ENCODE measurements at places on chromosomes 4 and X.

- DNase-seq: no peak
Measured at GRCh38 chr4:98345838-98346237, 84.7 kb downstream of the RAP1GDS1 start.

DNA sequence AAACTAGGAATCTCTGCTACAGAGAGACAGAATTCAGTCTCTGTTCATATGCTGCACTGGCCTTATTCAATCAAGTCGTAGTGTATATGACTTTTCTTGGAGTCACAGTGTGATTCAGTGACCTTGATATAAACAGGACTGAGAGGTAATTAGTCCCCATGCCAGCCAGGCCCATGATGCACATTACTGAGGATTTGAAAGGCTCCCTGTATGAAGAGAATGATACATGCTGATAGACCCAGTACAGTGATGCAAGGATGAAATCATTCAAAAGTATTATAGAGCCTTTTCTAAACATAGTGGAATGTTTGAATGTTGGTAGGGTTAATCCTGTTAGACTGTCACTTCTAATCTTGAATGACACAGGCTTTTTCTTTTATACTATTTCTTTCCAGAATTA lies 34.1 kb downstream of the ANXA3 start:
- DNase-seq: no peak

DNA sequence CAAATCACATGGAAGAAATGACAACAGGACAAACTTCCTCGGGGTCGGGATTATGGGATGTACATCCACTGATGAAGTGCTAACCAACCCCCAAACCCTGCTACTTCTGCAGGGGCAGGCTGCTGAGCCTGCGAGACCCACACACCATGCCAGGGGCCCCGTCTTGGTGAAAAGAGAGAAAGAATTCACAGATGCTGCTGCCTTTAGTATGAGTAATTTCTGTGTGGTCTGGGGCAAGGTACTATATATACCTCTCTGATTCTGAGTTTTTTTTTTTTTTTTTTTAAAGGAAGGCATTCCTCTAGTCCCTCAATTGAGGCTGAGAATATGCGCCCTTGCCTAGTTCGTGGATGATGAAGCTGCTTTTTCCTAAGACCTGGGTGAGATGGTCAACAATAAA lies 24.8 kb downstream of the PDHA1 start:
- no peak for DNase-seq

- peak; percentile 24 for DNase-seq
Measured at GRCh38 chrX:30887721-30888120, 1.3 kb downstream of the TAB3 start.

- no peak for DNase-seq
Measured at GRCh38 chrX:118497180-118497818, 1.7 kb downstream of the DOCK11 start.

- DNase-seq: no peak
Measured at GRCh38 chr4:139920486-139921002, 233.4 kb downstream of the MAML3 start.

GRCh38 chrX:10243106-10243505 lies 86.3 kb downstream of the CLCN4 start:
- DNase-seq: no peak

DNA sequence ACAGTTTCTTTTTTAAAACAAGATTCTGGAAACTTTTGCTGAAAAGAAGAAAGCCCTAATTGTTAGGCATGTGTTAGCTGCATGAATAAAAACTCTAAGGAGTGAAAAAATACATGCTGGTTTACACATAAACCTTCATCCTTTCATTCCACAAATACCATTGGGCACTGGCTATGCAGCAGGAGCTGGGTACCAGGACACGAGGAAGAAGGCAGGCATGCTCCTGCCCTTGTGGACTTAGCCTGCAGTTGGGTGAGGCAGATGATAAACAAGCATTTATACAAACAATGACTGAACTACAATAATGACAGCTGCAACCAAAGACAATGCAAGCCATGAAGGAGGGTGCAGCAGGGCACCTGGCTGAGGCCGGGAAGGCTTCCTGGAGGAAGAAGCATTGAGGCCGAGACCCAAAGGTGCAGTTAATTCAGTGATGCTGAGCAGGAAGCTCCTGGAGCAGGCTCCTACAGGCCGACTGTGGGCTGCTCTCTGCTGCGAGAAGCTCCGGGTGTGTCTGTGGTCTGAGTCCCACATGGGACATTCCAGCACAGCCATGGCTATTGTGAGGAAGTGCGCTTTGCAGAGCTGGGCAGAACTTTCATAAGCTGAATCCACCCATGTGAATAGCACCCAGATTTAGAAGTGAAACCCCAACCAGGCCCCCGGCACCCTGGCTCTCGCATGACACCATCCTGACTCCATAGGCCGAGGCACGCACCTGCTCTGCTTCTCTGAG lies 44.0 kb upstream of the MXD4 start:
- DNase-seq: no peak

DNA sequence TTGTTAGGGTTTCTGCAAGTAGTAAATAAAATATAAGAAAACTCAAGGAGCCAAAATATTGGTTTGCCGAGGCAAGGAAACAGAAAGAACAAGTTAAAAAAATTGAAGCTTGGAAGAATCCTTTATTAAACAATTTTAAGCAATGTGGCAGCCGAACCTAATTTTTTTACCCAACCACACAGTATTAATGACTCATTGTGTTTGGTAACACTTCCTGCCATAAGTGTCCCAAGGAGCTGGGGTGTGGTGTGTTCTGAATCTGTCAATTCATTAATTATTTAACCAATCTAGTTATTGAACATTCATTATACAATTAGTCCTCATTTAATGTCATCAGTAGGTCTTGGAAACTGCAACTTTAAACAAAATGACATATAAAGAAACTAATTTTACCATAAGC lies 19.3 kb upstream of the CPE start:
- DNase-seq: no peak

- no peak for DNase-seq
Measured at GRCh38 chrX:115642895-115643530, 82.0 kb downstream of the PLS3 start.

DNA sequence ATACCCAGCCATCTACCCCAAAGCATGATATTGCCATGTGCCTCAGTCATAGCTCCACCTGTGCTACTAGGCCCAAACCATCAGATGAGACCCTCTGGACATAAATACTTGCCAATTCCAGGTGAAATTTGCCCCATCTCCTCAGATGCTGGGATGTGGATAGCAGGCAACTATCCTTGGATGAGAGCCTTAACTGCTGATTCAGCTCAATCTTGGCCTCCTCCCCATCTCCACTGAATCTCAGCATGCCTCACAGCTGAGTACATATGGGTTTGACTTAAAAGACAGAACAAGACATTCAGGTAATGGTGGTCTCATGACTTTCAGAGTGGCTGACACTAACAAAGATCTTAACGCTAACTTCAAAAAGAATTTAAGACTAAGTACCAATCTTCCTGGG lies 50.8 kb upstream of the KLHL13 start:
- no peak for DNase-seq

All from activated CD8-positive, alpha-beta memory T cell treated with anti-CD3 and anti-CD28 coated beads for 4 hours (primary cell).